ENCODE measurements at places on chromosomes 7 and 10.

GRCh38 chr7:139749545-139749944 is 28.3 kb downstream of the HIPK2 start:
- peak; percentile 4 for DNase-seq

DNA sequence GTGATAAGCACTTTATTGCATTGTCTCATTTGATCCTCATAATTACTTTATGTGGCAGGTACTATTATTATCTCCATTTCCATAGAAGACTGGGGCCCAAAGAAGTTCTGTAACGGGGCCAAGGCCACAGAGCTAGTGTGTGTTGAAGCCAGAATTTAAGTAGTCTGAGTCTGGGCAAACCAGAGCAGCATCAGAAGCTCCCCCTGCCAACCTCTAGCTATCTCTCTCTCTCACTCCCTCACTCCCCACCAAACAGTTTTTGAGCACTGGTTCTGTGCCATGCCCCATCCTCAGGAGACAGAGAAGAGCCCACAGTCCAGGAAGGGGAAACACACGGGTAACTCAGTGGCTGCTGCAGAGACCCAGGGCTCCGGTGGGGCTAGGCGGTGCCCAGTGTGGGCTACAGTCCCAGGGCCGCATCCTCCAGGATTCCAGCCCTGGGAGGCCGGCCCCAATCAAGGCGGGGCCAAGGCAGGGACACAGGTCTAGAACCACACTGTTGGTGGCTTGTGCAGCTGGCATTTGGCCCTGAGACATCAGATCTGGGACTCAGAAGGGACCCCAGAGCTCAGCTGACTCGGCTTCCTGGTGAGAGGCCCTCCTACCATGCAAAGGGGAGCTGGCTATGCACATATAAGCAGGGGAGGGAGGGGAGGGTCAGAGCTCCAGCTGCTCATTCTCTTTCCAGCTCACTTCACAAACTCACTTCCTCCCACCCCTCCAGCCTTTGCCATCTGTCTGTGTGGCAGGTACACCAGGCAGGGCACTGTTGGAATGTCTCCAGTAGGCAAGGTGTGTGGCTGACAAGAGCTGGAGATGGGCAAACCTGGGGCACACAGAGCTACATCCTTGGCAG is 34.4 kb downstream of the COL13A1 start:
- DNase-seq, result no peak

DNA sequence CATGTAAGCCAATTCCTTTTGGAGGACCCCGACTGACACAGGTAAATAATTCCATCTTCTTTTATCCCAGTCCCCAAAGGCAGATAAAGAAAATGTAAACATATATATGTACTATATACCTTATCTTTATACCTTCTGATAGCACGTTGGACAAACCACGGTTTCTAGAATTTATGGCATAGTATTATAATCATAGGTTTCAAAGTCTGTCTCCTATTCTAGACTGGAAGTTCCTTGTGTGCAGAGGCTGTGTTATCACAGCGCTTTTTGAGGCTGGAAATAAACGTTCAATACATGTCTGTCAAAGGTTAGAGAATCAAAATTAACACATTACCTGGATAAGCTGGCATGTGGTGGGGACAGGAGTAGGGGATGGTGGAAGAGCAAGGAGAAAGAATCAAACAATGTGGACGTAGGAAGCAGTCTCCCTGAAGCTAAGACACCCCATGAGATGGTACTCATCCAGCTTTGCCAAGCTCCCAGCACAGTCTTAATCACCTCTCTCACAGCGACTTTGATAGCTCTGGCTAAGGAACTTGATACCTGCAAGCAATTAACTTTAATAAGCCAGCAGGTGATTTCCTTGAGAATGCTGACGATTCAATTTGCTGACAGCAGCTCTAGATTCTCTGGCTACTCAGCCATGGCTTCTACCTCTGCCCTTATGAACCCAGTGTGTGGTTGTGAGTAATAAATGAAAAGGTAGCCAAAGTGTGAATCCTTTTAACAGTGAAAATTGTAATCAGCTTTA is 208.4 kb upstream of the LRRTM3 start:
- no peak for DNase-seq

- DNase-seq, result no peak
Observed at GRCh38 chr10:77084431-77085144, 553.0 kb downstream of the KCNMA1 start.

GRCh38 chr10:73771722-73772280 is 10.0 kb upstream of the CHCHD1 start:
- DNase-seq, result peak; percentile 31

- DNase-seq, result no peak
Observed at GRCh38 chr7:18844735-18845134, 272.7 kb downstream of the TWIST1 start.

DNA sequence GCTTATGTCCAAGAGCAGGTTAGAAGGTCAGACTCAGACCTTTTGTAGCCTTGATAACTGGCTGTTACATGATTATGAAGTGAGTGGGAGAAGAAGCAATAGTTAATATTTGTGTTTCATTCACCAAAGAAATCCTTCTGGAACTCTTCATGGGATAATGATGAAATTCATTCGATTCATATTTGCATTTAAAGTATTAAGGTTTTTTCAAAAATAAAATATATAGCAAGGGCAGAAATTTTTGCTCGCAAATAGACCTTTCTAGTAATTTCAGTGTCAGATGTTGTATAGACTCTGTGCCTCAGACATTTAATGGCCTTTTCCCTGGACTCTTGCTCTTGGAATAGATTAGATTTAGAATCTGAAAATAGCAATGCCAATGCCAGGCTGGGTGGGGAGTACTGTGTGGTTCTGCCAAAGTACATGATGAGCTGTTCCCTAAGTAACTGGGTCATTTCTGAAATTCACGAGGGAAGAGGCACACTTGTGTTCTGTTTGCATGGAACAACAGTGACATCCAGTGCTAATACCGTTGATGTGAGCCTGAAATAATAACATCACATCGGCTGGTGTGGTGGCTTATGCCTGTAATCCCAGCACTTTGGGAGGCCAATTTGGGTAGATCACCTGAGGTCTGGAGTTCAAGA is 119.2 kb downstream of the MBL2 start:
- DNase-seq, result no peak

- no peak for DNase-seq
Observed at GRCh38 chr10:74314166-74314565, 163.1 kb downstream of the ADK start.

DNA sequence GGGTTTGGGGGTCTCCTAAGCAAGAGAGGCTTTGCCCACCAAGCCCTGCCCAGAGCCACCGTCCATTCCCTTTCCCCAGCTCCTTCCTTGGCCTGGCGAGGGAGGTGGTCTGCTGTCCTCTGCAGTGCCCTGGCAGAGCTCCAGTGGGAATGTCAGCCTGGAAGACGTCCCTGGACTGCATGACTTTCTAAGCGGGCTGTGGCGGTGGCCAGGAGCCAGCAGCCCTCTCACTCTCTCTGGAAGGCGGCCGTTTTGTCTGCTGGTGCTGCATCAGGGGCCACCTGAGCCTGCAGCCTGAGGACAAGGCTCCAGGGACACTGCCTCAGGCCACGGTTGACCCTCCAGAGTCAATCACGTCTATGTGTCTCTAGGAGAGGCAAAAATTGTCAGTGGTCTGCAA is 271.0 kb downstream of the SKAP2 start:
- no peak for DNase-seq

DNA sequence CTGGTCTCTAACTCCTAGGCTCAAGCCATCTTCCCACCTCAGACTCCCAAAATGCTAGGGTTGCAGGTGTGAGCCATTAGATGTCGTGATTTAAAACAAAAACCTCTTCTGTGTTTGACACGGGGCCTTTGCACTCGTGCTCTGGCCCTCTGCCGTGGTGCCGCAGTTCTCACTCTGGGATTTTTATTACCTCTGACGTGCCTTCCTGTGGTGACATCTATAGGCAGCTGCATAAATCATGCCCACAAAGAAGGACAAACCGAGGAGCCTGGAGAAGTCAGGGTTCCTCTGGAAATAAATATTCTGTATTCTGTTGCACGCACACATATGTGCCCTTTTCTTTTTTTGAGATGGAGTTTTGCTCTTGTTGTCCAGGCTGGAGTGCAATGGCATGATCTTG is 25.9 kb upstream of the OCM start:
- no peak for DNase-seq

GRCh38 chr7:142272841-142273240 is 15.0 kb upstream of the PRSS58 start:
- DNase-seq, result no peak

GRCh38 chr7:44226396-44226753 is 25.6 kb downstream of the YKT6 start:
- DNase-seq, result no peak

GRCh38 chr7:44976746-44977196 is 2.0 kb downstream of the MYO1G start:
- DNase-seq, result no peak

DNA sequence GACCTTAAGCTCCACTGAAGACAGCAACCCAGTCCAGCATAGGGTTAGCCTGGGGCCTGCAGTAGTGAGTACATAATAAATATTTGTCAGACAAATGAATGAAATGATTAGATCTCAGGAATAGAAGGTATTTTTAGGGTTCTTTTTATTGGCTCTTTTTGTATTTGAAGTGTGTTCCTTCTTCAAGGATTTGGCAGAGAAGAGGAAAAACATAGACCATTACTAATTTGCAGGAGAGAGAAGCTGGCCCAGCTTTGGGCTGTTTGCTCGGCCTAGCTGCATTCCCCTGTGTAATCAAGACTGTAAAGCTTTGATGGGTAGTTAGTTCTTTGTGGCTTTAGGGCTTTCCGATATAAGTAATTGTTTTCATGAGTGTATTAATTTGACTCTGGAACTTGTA is 64.2 kb downstream of the CNNM2 start:
- DNase-seq, result no peak

- no peak for DNase-seq
Observed at GRCh38 chr7:142546452-142546851, 202.8 kb upstream of the PRSS1 start.

GRCh38 chr10:108244443-108245228 is 1080.1 kb upstream of the SORCS1 start:
- no peak for DNase-seq

DNA sequence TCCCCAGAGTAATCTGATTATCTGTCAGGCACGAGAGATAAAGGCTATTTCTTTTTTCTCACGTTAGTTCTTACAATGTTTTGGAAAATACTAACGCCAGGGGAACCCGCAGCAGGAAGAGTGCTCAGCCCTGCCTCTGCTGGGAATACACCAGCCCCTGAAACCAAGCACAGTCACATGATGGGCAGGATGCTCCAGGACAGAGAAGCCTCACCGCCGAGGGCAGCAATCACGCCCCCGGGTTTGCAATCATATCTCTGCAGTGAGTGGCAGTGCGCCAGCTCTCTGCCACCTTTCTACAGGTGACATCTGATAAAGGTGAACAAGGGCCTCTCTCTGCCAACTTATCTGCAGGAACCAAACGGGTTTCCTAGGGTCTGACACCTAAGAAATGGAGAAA is 39.8 kb downstream of the BRI3 start:
- DNase-seq, result no peak

DNA sequence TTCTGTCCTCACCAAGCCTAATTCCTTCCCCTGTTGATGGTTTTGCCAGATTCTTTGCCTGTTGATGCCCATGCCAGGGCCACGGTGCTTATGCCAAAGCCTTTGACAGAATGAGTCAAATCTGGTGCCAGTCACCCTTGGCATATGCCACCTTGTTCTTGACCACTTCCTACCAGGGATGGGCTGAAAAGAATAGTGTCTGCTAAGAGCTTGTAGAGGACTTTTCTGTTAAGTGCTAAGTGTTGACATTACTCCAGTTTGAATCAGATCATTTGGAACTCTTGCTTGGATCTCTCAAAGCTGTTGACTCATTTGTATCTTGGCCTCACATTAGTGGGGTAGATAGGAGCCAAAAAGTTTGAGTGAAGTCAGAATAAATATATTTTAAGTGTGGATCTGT is 661.2 kb downstream of the AUTS2 start:
- no peak for DNase-seq

DNA sequence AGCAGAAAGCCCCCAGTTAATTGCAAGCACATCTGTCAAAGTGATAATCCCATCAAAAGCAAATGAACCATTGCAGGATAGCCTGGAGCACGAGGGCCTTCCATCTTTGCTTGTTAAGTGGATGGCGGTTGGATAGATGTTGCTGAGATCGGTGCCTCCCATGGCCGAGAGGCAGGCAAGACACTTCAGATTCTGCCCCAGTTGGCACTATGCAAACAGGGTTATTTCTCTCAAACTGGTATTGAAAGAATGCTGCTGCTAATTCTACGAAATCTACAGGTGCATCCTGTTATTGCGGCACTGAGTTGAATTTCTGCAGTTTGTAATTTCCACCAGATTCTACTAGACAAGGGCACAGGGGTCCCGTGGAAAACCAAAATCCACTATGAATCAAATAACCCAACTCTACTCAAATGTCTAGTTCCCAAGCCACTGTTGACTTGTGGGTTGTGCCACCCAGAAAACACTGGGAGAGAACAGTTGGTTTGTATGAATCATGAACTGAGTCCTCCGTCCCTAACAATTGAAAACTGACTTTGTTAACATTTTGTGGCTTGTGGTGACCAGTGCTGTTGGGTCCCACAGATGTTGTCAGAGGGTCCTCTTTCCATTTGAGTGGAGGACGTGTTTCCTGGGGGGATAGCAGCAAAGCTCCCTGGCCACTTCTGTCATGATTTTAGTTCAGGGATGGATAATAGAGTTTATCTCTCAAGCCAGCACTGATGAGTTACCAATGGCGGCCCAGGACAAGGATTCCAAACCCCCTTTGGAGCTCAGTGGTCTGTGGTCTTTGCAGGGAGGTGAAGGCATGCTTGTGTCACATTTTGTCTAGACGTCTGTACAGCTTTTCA is 7.1 kb upstream of the IL2RA start:
- DNase-seq, result no peak

GRCh38 chr7:42720991-42721796 is 190.7 kb downstream of the C7orf25 start:
- DNase-seq, result no peak

DNA sequence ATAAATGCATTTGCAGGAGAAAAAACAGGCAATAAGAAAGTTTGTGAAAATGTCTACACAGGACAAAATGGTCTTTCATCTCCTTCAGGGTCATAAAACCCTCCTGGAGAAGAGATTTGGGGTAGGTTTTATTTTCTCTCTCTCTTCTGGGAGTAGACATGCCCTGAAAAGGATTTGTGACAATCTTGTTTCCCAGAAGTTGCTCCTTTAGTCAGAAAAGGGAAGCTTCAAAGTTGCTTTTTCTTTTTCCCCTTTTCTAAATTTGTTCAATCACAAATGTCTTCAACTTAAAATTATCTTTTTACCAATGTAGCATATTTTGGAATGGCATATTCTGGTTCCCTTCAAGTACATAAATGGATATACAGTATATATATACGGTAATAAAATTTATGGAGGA is 9.4 kb upstream of the ANKRD22 start:
- DNase-seq, result no peak

All from NCI-H748 treated with DMSO at 0.1 percent for 48 hours (cell line).